ENCODE measurements at places on chromosomes 2 and 18.

DNA sequence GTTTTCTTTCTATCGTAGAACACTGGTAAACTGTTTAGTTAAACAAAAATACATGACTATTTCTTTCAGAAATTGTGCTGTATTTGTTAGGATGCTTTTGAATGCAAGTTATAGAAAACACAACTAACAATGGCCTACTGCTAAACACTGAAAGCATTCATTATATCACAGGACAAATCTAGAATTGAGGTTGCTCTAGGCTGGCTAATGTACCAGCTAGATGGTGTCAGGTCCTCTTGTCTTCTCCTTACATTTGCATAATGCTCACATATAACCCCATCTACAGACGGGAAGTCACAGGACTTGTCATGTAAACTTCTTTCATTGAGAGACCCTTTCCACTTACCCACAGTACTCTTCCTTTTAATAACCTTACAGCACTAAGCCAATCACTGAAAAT lies 586.8 kb downstream of the DSC3 start:
- no peak for DNase-seq

DNA sequence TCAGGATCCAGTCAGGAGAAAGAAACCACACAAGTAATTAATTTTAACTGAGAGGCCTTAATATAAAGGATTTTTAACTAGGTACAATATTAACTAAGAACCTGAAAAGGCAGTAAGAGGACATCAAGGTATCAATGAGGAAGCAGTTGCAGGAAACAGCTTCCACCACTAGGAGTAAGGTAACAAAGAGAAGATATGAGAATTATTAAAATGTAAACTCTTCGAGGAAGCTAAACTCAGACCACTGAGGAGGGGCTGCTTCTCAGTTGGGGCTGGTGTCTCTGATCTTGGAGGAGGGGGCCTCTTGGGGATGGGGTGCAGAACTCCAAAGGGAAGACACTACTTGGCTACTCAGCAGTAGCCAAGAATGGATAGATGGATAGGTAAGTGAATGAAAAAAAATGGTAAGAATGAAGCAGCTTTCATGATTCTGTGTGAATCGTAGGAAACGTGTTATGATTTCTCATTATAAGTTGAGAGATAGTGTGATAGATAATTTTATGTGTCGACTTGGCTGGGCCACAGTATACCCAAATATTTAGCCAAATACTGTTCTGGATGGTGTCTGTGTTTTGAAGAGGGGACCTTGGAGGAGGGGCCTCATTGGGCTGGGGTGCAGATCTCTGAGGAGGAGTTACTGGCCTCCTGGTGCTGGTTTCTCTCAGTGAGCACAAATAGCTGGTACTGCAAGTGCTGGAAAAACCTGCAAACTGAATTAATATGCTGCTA lies 547.7 kb upstream of the LRRTM1 start:
- no peak for DNase-seq

GRCh38 chr18:76458522-76459311 lies 36.3 kb downstream of the ZNF516 start:
- no peak for DNase-seq

DNA sequence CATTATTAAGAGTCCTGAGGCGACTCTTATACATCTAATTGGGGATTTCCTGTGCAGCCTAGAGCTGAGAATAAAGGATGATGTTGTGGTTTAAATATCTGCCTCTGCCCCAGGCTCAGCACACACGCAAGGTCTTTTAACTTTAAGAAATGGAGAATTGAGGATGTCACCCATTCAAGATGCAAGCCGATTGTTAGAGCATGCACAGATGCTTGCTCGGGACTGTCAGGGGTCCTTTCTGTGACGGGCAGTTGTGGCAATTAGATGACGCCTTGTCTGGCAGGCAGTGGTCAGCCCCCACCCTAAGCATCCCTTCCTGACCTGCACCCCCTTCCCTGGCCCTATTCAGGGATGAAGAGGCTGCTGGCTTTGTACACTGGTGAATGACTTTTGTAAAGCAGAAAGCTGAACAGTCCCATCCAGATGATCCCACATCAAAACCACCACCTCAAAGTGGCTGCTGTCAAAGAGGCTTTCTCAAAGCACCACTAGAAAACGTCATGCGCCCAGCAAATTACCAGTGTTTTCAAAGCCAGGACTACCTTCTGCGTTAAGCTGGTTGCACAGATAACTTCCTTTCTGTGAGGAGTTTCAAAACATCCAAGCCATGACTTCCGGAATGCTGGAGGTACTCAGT lies 23.7 kb downstream of the FAM178B start:
- DNase-seq: peak; percentile 83

- DNase-seq: no peak
Measured at GRCh38 chr2:50408936-50409335, 623.0 kb downstream of the NRXN1 start.

DNA sequence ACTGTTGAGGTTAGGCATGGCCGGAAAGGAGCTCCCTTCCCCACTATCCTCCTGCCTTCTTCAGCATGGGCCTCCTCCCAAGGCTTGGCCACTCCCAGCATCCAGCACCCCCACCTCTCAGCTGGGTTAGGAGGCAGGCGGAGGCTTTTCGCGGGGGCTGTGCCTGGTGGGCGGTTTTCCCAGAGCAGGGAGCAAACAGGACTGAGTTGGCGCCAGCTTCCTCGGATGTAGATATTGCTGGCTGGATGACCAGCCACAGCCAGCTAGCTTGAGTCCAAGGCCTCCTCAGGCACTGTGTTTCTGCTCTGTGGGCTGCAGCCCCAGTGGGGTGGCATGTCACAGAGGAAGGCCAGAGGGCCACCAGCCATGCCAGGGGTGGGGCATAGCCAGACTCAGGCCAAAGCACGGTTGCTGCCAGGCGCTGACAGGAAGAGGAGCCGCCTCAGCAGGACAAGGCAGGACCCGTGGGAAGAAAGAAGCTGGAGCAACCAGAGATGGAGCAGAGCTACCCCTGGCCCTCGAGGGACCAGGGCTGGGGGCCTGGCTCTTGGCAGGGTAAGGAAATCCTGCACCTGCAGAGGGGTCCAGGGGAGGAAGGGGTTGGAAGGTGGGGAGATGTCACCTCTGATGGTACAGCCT lies at the start of gene TCF23:
TCF23 (plus strand) TSS at position 204 of the 639 bp plus-strand sequence; CDS start at position 334, 130 bp downstream.
- DNase-seq: no peak

DNA sequence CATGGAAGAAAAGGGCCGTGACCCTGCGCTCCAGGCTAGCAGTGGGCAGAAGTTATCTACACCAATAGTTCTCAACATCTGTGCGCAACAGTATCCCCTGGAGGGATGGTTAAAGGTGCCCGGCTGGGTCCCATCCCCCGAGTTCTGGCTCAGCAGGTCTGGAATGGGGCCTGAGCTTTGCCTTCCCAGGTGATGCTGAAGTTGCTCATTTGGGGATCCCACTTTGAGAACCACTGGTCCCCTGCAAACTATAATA lies 31.1 kb downstream of the DNMT3A start:
- DNase-seq: no peak

GRCh38 chr2:7165736-7166135 lies 248.5 kb downstream of the RNF144A start:
- DNase-seq: no peak

DNA sequence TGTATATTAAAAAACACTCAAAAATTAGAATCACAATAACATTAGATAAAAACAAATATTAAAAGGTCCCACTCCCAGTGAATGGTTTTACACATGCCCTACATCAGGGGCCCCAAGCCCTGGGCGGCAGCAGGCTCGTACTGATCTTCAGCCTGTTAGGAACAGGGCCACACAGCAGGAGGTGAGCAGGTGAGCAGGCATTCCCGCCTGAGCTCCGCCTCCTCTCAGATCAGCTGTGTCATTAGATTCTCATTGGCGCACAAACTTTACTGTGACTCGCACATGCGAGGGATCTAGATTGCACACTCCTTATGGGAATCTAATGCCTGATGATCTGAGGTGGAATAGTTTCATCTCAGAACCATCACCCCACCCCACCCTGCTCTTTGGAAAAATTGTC lies 74.2 kb downstream of the MBD2 start:
- no peak for DNase-seq

GRCh38 chr2:20818820-20819219 lies 4.1 kb downstream of the LDAH start:
- DNase-seq: no peak

DNA sequence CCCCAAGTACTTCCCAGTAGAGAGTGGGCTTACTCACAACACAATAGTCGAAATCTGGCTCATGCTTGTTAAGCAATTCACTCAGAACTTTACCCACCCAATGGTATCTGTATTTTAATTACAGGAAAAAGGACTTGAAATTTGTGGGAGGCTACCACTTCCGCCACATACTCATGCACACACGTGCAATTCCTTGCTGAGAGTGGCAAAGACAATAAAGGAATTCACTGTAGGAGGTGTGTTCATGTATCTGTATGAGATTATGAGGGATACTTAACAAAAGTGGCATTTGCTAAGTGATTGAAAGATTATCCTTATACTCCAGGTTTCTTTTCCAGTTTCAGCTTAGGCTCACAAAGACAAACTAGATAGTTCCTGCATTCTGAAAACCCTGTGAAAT lies 14.9 kb upstream of the LYPD6 start:
- no peak for DNase-seq

DNA sequence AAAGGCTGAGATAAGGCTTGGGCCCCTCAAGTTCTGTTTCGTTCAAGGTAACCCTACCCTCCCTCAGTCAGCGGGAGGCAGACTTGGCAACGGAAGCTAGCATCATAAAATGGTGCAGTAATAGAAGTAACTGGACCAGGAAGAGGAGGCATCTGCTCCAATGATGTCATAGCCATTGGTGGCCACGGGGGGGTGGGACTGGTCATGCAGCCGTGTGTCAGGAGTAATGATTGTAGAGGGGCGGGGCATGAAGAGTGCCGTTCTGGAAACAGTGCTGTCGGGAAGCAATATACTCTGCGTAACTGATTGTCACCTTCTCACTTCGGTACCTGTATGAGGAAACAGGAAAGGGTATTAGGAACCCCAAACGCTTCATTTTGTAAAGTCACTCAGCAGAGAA lies 6.9 kb upstream of the POLR2D start:
- DNase-seq: no peak

- DNase-seq: no peak
Measured at GRCh38 chr2:161766334-161766733, 142.1 kb downstream of the SLC4A10 start.

DNA sequence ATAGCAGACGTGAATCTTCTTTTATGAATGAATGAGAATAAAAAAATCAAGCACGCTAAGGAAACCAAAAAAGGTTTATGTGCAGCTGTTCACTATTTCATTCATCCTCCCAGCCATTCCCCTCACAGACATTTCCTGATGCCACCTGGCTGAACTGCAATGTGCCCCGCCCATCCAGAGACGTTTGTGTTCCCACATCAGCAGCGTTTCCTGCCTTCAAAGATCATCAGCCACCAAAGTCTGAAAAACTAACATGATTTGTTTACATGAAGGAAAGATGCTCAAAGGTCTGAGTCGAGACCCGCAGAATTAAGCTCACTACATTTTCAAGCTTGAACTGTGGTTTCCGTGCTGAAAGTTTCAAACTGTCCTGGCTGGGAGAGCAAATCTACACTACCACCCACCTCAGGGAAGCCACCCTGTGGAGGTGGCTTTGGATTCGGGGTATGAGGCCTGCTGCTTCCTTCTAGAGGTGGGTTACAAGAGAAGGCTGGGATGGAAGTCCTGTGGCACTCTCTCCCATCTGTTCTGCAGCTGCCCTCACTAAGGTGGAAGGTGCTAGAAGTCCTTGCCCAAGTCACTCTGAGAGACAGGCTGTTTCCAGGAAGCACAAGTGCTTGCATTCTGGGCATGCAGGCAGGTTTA lies 201.3 kb upstream of the OSR1 start:
- no peak for DNase-seq

GRCh38 chr2:3428577-3428976 lies 49.1 kb downstream of the TRAPPC12 start:
- DNase-seq: no peak

DNA sequence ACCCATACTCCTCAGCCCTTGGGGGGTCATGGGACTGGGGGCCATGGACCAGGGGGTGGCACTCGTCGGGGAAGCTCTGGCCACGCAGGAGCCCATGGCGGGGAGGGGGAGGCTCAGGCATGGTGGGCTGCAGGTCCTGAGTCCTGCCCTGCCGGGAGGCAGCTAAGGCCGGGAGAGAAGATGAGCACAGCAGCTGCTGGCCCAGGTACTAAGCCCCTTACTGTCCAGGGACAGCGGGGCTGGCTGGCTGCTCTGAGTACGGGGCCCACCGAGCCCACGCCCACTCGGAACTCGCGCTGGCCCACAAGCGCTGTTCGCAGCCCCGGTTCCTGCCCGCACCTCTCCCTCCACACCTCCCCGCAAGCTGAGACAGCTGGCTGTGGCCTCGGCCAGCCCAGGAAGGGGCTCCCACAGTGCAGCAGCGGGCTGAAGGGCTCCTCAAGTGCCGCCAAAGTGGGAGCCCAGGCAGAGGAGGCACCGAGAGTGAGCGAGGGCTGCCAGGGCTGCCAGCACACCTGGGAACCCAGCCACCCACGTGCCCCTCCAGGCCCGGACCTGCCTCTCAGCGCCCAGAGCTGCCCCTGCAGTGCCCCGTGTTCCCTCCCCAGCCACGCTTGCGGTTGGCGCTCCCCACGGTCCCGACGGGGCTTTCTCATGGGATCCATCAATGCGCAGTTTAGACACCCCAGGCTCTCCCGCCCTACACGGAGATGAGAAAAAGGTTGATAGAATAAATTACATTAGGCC lies 33.6 kb upstream of the ZNF236 start:
- DNase-seq: no peak

DNA sequence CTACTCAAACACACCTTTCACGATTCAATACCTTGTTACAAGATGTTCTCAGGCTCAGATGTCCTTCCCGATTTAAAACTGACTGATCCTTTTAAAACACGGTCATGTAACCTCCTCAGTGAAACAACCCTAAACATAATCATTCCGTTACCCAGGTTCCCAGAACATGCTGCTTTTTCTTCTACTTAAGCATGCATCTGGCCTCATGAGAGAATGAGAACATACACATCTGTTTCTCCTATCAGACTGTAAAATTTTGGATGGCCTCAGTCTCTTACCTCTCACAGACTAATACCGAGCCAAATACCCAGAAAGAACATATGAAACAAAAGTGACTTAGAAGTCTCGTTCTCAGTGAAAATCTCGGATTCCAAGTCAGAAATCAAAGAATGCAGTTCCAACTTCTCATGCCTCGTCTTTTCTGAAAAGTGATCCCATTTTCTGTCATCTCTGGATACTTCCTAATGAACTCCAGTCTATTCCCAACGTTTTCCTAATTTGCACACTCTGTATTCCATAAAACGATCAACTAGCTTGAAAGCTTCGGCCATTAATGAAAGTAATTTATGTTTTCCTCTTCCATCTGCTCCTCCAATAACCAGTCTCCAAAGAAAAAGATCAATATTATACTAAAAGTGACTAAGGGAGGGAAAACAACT lies 919 bp downstream of the SF3B1 start:
- no peak for DNase-seq

- no peak for DNase-seq
Measured at GRCh38 chr2:7209757-7210555, 292.7 kb downstream of the RNF144A start.

- DNase-seq: no peak
Measured at GRCh38 chr18:6055711-6056110, 160.4 kb upstream of the TMEM200C start.

DNA sequence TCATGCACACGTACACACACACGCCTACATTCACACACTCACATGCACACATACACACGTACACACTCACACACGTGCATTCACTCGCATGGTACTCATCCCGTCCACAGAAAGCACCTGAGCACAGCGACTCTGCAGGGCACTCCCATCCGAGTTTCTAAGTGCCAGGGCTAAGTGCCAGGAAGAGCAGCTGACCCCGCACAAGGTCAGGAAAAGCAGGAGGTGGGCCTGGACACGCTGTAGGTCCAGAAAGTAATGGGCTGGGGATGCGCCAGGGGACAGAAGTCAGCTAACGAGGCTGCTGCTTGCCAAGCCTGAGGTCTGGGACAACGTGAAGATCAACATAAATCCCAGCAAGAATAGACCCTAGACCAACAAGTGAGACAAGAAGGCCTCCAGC lies 15.8 kb downstream of the ADI1 start:
- DNase-seq: no peak
